ENCODE measurements at places on chromosomes 7 and 10.

DNA sequence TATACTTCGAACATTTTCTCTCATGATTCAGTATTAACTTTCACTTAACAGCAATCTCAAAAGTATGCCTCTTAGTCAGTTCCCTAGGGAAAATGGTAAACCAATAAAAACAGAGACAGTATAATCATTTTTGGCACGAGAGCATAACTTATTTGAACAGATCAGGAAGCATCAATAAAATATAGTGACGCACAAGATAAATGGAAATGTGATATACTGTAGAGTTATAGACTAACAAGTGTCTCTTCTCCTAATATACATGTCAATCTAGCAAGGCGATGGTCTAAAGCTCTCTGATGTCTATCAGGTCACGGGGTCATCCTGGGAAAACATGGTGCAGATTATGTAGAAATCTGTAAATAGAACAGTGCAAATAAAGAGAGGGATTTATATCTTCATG lies 131.6 kb downstream of the HGF start:
- DNase-seq, result no peak

DNA sequence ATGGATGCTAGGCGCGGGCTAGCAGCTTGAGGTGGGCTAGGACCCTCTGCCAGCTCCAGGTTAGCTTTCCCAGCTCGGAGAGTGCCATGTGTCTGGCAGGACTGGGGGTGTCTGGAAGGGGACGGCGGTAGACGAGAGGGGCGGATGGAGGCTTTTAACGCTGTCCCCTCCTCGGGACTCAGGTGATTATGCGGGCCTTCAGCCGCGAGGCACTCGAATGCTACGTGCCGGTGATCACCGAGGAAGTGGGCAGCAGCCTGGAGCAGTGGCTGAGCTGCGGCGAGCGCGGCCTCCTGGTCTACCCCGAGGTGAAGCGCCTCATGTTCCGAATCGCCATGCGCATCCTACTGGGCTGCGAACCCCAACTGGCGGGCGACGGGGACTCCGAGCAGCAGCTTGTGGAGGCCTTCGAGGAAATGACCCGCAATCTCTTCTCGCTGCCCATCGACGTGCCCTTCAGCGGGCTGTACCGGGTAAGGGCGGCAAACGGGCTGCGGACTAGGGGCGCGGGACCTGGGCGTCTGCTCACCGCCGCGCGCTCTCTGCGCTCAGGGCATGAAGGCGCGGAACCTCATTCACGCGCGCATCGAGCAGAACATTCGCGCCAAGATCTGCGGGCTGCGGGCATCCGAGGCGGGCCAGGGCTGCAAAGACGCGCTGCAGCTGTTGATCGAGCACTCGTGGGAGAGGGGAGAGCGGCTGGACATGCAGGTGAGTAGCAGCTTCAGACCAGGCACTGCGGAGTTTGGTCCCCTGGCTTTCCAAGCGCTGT lies 1.1 kb downstream of the CYP26A1 start:
- DNase-seq, result no peak

DNA sequence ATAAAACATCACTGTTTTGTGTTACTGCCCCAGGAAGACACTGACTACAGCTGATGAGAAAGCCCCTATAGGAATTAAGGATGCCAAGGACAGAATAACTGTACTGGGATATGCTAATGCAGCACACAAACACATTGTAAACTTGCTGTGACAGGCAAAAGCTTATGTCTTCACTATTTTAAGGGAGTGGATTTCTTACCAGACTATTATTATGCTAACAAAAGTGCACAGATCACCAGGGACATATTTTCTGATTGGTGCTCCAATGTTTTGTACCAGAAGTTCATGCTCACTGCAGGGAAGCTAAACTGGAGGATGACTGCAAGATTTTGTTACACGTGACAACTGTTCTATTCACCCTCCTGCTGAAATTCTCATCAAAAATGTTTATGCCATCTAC lies 48.1 kb upstream of the PTPN12 start:
- no peak for DNase-seq

DNA sequence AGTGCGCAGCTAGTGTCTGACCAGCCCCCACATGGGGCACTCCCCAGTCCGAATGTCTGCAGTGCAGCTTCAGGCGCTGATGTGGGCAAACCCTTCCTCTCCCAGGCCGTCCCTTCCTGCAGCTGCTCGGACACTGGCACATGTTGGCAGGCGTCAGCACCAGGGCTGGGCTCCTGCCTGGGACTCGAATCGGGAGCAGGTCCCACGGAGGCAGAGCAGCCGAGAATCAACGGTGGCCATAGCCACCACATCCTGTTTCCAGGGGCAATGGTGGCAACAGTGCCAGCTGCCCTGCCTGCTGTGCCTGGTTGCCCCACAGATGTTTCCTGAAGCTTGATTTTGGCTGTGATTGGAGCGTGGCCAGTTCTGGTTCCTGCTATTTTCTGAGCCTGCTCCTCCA lies 65.8 kb downstream of the MGMT start:
- no peak for DNase-seq

- no peak for DNase-seq
These were observed 21.6 kb downstream of the KCNH2 start for GRCh38 chr7:150956395-150957132.

Data from effector CD8-positive, alpha-beta T cell (primary cell).